Karpas-422 (cell line): ENCODE measurements at places on chromosomes 5 and 9. TPM values are rescaled to one million over a fixed set of nuclear protein-coding genes. Genes with fewer than 3 reads are reported as not detected.

The TAF11L10 gene
- total RNA-seq = not detected in 2 replicates

The FBP1 gene
- not detected in 2 replicates for total RNA-seq

The ENC1 gene
- 0.15 and 0.25 TPM in 2 replicates for total RNA-seq

The MCC gene
- total RNA-seq = 5.5 and 12.3 TPM in 2 replicates

The CCDC183 gene
- total RNA-seq = 1.6 TPM in 1 of 2 replicates, not detected in the other

The SHISAL2B gene
- total RNA-seq = not detected in 2 replicates

The FGF10 gene
- not detected in 2 replicates for total RNA-seq

The HTR1A gene
- total RNA-seq = not detected in 2 replicates

The SLC23A1 gene
- total RNA-seq = not detected in 2 replicates

The GPR151 gene
- not detected in 2 replicates for total RNA-seq

The F12 gene
- total RNA-seq = 6.0 and 6.5 TPM in 2 replicates

The SPATA6L gene
- total RNA-seq = 0.22 and 0.69 TPM in 2 replicates

The GLT6D1 gene
- not detected in 2 replicates for total RNA-seq

The TMEM174 gene
- total RNA-seq = not detected in 2 replicates
